ENCODE measurements at places on chromosomes 13 and 19.

- no peak for DNase-seq
These were observed 98.3 kb downstream of the TNFRSF19 start for GRCh38 chr13:23668562-23668961.

GRCh38 chr13:49587311-49587847, 2.0 kb upstream of the RCBTB1 start:
- DNase-seq, result peak; percentile 2

DNA sequence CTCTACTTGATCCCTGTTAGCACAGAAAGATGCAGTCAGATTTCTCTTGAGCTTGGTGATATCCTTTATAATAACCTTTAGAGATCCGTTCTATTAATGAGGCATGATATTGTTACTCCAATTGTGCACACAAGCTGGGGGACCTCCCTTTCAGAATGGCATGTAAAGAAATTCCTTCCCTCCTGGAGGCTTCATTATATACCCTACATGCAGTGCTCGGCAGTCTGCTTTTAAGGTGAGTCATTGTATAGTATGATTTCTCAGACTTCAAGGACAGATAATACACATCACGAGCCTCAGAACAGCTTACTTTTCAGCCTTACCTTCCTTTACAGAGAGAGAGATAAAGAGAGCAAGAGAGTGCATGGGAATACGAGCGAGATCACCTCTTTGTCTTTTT, 261.3 kb downstream of the ATP8A2 start:
- no peak for DNase-seq

GRCh38 chr13:71459708-71460107, 407.3 kb downstream of the DACH1 start:
- no peak for DNase-seq

GRCh38 chr19:46118136-46118535, 6.4 kb downstream of the IGFL3 start:
- no peak for DNase-seq

DNA sequence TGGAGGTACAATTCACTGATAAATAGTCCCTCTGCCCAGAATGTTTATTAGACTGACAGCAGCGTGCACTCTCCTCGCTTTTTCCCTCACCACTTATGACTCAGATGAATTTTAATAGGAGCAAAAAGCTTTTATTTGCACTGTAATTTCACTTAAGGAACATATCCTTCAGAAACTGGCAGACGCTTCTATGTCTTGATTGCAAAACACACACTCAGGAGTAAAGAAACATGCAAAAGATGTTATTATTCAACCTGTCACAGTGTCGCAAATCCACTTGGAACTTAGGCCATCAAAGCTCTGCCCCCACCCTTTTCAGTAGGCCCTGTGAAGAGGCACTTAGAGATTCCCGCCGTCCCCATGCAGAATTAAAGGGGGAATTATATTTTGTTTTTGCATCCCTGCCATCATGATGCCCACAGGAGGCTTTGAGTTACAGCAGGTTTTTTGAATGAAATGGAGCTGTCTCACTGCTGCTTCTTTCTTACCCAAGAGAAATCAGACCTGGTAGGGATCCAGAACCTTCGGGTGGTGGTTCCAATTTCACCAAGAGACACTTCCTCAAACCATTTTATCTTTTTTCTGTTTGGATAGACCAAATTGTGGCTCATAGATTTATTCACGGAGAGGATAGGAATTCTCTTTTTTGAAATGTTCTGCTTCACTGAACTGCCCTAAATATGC, 74.5 kb downstream of the GGACT start:
- DNase-seq, result peak; percentile 37

DNA sequence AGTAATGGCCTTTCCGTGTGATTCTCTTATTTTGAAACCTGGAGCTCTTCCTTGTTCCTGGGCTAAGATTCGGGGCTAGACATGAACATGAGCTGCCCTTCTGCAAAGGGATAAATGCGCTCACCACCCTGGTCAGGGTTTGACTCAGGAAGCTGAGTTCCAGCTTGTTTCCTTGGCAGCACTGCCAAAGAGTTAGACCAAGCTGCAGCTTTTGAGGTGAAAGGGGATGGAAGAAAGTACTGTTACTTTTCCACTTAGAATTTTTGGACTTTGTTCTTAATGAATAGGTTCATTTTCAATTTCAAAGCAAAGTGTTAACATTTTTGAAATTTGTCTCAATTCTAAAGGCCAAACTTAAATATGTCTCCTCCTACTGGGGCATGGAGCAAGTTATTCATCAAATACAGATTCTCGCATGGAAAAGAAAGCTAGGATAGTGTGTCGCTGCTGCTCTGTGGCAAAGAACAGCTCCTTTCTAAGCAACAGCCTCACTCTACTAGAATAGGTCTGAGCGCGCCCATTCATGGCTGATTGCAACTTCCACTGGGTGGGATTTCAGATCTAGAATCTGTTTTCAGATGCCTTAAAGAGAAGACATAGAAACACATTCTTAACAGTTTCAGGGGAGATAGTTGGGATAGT, 2.2 kb downstream of the RGCC start:
- no peak for DNase-seq

DNA sequence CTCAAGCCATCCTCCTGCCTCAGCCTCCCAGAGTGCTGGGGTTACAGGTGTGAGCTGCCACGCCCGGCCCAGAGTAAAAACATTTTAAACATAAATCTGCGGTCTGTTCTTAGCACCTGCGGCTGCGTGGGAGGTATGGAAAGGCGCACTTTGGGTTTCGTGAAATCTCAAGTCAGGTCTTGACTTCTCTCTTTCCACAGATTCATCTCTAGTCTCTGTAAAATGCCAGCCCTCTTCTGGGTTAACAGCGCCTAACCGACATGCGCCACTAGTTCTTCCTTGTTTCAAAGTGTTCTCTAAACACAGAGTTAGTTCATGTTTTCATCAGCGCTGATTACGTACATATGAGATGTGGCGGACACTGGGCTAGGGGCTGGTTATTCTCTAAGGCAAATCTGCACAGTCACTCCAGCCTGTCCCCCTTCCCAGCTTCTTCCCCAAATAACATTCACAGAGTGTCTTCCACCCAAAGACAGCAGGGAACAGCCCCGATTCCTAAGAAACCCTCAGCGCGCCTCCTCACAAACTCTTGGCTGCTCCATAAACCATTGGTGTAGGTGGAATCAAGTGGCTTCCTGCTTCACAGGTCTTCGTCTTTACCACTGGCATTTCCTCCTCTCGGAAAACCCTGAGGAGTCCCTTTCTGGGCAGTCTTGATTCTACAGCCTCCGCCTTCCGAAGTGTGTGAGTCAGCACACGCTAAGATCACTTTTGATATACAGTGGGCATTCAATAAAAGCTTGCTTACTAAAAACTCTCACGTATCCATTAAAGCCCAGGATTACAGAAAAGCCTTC, 1.4 kb downstream of the PARP4 start:
- peak; percentile 25 for DNase-seq

- peak; percentile 82 for DNase-seq
These were observed 70.5 kb upstream of the ZNF420 start for GRCh38 chr19:37007587-37008220.

DNA sequence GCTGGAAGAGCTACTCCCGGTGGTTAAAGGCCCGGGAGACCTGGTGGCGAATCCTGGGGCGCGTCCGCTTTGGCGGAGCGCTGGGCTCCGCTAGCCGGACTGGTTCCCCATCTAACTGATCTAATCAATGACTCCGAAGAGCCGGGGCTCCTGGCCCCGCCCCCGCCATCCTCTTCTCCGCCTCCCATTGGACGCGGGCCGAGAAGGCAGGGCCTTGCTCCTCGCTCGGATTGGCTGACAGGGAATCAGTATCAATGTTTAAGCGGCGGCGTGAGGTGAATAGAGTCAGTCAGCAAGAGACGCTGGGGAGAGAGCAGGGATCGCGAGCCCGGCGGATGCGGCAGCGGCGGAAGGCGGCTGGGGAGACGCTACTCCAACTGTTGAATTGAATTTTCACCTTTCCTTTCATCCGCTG, 1.7 kb upstream of the PCDH17 start:
- peak; percentile 98 for DNase-seq

- peak; percentile 61 for DNase-seq
These were observed 107.6 kb upstream of the VSTM2B start for GRCh38 chr19:29418201-29418600.

DNA sequence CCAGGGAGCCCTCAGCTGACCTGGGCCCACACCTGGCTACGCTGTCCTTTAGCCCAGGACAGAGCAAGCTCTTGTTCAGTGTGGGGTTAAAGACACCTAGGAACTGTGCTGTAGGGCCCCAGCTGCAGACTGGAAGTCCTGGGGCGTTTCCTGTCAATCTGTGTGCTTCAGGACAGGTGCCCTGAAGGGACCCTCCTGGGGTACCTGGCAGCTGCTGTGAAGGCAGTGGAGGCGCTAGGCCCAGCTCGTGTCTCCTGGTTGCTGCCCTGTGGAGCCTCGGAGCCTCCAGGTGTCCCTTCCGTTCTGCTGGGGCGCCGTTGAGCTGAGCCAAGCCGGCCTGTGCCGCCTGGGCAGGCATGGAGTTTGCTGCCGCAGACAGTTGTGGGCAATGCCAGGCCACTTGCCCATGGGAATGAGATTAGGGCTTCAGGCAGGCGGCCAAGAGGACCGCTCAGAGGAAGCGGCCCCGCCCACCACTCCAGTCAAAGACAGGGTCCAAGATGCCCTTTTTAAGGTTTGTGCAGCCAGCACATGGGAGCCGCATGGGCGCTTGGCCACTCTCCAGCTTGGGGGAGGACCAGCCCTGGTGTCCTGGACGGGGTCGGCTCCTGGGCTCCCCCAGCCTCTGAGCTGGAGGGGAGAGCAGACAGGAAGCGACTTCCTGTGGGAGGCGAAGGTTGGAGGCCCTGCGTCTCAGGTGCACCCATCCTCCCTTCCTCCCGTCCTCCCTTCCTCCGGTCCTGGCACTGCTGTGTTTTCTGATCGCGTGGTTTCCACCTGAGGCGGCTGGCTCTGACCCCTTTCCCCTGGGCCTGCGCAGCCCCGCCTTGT, 4.0 kb downstream of the PTBP1 start:
- DNase-seq, result no peak

DNA sequence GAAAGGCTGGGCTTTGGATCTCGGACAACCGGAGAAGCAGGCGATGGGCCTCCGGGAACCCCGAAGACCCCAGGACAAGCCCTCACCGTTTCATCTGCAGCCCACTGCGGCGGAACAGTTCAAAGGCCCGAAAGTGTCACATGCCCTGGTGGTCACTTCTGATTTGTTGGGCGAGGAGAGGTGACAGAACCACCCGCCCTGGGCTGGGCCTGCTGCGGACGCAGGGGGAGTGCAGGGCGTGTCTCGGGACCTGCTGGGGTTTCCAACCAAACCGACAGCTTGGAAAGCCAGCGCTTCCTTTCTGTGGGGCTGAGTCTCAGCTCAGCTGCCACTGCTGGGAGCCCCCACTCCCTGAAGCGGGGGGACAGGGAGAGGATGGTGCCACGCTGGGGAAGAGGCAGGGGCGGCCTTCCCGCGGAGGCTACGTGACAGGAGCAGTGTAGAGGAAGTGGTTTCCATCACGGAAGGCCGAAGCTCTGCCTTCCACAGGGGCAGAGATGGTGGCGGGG, 22.8 kb upstream of the ZBTB7A start:
- DNase-seq, result no peak

DNA sequence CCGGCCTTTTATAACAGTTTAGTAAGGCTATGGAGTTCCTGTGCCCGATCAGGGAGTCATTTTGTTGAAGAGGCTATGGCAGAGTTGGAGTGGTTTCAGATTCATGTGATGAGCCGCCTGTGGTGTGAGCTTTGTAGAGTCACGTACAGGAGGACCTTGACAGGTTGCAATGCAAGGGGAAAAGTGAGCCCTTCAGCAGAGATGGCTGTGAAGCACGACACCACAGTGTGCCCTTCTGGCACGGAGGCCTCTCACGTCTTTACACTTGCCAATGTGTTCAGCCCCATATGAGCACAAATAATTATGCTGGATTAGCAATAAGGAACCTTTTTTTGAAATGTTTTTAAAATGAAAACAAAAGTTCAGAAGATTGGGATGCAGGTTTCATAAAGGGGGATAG, 499.8 kb downstream of the LIG4 start:
- DNase-seq, result no peak

GRCh38 chr13:59352600-59352999, 811.1 kb downstream of the DIAPH3 start:
- DNase-seq, result no peak
